Endothelial cell of coronary artery (primary cell): ENCODE measurements at places on chromosomes 11 and 22. TPM values are rescaled to one million over a fixed set of nuclear protein-coding genes. Genes with fewer than 3 reads are reported as not detected.

UBQLN3 gene
- total RNA-seq: 0.09 TPM in 1 of 2 replicates, not detected in the other

NRGN gene
- total RNA-seq: 1.3 and 1.6 TPM in 2 replicates

NTM gene
- 0.81 and 1.4 TPM in 2 replicates for total RNA-seq

KLHDC7B gene
- total RNA-seq: not detected in 2 replicates

C11orf91 gene
- total RNA-seq: 0.38 and 0.54 TPM in 2 replicates

FGF4 gene
- not detected in 2 replicates for total RNA-seq

MMP10 gene
- 3.2 and 11.1 TPM in 2 replicates for total RNA-seq
